Stimulated activated CD8-positive, alpha-beta memory T cell treated with anti-CD3 and anti-CD28 coated beads, Interleukin-15, amount 100 ng/mL, for 48 hours (primary cell): ENCODE measurements at places on chromosomes 2 and 18.

GRCh38 chr18:4193086-4193485 lies 262.0 kb downstream of the DLGAP1 start:
- DNase-seq: no peak

DNA sequence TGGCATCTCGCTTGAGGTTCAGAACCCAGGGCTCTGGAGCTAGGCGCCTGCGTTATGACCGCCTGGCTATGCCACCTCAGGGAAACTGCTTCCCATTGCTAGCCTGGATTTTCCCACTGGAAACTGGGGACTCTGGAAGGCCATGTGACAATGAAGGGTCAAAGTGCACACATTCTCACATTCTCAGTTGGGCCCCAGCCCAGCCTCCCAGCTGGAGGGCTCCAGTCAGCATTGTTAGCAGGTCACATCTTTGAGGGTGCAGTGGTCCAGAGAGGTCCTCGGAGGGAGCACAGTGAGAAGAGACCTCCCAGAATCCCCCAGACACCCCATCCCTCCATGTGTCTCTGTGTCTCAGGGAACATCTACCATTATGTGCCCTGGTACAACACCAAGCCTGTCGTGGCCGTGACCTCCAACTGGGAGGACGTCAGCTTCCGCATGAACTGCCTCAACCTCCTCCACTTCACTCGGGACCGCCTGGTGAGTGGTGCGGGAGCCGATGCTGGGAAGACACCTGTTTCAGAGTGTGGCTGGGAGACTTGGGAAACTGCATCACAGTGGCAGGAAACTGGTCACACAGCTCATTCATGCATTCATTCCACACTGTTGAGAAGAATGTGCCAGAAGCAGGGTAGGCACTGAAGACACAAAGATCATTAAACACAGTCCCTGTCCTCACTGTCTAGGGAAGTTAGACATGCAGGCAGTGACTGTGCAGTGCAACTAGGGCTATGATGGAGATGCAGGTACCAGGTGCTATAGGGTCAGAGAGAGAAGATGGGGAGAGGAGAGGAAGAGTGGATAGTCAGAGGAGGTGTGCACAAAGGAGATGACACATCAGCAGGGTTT lies 41.6 kb downstream of the FER1L5 start:
- DNase-seq: no peak

- no peak for DNase-seq
Measured at GRCh38 chr18:33670029-33670428, 92.0 kb downstream of the ASXL3 start.

DNA sequence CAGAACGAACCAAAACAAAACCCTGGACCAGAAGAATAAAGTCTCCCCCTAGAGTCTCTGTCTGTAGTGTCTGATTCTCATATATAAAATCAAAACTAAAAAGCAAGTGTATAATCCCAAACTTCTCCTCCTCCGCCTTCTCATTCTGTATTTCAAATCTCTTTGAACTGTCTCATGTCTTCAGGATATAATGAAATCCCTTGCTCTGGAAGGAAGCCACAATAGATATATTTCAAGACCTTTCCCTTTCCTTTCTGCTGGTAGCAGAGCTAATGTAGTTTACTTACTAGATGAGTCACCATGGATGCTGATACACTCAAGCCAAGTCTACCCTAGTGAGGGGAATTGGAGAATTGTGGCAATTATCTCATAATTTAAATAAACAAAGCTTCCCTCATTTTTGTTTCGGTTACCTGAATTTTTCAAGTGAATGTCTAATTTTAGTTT lies 33.5 kb upstream of the CCDC93 start:
- no peak for DNase-seq
